ENCODE measurements at places on chromosomes 2 and 18.

- no peak for DNase-seq
Observed at GRCh38 chr2:105653302-105653701, 91.4 kb upstream of the NCK2 start.

GRCh38 chr2:215613280-215613679, 177.4 kb upstream of the FN1 start:
- no peak for DNase-seq

DNA sequence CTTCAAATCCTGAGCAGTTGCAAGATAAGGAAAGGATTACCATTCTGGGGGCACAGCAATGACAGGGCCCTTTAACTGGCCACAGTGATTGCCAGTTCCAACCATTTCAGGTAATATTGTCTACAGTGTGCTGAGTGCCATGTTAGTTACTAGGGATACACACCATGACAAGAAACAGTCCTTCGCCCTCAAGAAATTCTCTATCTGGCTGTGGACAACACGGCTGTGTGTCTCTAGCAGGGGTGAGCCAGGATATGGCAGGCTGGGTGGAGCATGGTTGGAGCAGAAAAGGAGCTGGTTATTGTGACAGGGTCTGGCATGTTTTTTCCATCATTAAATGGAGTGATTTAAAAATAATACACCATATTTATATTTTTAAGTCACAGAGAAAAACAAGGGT, 31.0 kb downstream of the TSPYL6 start:
- no peak for DNase-seq

DNA sequence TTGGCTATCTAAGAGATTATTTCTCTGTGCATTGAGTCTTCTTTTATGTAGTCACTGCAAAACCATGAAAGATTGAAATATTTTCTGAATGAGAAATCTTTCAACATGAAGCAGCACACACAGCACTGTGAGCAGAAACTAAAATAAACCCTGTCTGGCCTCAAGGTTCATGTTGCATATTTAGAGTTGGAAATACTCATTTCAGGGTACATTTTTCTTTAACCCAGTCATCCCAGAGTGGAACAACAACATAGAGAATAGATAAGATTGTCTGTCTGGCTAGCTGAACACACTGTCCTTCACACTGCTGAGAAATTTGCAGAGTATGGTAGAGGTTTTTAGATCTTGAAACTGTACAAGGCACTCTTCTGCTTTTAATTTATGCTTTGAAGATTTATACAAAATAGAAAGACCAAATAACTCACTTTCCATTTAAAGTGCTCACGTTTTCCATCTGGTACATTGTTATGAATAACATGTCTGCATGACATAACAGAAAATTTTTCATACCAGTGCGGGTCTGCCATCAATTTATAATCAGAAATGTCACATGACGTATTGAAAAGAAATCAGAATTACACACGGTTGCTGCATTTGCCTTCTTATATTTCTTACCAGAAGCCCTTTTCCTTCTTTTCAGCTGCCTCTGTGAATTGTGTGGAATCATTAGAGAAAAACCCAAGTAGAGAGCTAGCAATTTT, 25.0 kb upstream of the FN1 start:
- no peak for DNase-seq

DNA sequence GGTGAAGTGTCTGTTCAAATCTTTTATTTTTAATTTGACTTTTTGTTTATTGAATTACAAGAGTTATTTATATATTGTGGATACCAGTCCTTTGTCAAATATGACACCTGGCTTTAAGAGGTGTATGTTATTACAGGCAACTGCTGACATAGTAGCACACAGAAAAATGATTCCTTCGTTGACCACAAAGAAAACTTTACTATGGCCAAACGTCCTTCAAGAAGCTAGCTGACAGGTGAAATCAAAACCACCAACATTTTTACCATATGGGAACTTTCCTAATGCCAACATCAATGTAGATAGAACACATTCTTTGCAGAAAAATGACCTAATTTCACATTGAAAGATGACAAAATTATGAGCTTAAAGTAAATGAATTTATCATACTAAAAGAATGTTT, 6.4 kb upstream of the SRBD1 start:
- no peak for DNase-seq

DNA sequence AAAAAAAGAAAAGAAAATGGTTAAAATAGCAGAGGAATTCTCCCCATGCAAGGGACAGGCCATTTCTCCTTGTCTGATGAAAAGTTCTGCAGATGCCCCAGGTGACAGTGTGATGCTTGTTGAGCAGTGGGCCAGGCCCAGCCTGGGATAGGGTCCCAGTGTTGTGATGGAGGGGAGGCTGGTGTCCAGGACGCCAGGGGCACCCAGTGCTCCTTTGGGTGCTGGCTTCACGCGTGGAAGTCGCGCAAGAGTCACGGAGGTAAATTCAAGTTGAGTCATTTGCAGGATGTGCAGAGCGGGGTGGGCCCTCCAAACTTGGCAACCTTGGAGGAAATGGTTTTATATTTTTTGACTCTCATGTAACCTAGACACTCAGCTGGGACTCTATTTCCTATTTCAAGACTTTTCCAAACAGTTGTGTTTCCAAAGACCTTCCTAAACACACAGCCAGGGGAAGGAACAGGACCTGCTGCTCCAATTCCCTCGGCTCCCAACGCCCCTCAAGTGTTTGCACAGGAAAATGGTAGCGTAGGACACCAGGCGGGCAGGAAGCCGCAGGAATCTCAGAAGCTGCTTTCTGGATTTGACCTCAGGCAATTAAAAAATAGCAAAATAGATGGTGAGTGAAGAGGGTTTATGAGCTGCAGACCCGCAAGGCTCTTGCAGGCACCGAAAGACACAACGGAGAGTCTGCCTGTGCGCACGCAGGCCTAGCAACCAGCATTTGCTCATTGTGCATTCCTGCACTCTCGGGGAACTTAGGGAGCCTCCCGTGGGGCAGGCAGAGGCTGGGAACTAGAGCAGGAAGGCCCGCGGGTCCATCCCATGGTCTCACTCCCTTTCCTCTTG, 107.1 kb upstream of the ODC1 start:
- no peak for DNase-seq

- no peak for DNase-seq
Observed at GRCh38 chr2:39411181-39411944, 25.7 kb downstream of the MAP4K3 start.

DNA sequence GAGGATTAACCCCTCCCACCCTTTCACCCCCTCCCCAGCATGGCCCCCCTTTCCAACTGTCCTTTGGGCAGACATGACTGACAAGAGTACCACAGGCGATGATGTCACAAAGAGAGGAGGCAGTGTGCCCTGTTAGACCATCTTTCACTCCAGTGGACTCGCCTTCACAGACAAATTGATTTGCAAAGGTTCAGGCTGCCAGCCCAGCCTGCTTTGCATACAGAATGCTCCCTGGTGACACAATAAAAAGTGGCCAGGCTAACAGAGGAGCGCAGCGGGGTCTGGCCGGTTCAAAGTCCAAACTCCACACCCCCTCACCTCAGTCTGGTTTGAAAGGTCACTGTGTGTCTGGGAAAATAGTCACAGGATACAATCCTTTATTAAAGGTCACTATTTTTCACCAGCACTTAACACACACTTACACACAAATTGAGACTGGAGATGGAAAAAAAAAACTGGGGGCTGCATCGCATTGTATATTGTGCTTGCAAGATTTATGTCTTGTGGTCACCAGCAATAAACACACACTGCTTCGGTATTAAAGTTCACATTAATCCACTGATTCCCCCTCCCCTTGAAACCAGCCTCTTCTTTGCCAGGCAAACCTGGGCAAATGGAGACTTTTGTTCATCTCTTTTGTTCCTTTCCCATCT, 236.9 kb downstream of the BCL11A start:
- no peak for DNase-seq

DNA sequence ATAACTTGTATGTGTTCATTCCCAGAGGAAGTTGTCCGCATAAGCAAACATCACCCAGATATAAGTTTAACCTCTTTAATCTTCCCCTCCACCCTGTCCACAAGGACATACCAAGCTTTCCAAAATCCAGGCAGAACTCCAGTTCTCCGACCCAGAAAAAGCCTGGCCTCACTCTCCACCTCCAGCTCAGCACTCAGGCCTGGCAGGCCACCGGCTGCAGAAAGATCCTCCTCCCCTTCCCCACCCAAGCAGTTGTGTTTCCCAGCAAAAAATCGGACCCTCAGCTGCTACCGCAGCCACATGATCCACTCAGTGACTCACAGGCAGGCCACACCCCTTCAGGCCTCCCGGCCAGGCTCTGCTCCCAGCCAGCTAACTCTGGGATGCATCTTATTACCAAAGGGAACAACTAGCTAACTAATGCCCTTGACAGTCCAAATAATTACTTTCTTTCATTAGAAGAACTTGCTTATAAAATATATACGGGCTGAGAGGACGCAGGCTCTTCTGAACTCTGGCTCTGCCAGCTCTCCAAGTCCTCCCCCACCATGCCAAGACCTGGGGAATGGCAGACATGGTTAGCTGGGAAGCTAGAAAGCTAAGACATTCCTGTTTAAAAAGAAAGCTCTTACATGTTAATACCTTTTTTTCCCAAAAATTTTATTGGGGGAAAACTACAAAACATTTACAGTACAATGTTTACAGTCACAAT, 4.5 kb downstream of the ZFP36L2 start:
- peak; percentile 90 for DNase-seq

- peak; percentile 5 for DNase-seq
Observed at GRCh38 chr2:134375935-134376334, 122.1 kb downstream of the MGAT5 start.

DNA sequence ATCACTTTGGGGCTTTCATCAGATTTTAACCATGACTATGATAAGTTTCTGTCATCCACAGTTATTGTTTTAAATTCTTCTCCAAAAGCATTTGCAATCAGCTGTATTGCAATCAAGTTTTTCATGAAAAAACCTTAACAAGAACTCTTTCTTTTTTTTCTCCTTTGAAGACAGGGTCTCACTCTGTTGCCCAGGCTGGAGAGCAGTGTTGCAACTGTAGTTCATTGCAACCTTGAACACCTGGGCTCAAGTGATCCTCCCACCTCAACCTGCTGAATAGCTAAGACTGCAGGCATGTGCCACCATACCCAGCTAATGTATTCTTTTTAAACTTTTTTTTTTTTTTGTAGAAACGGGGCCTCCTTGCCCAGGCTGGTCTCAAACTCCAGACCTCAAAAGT, 45.5 kb upstream of the C2orf66 start:
- no peak for DNase-seq

GRCh38 chr2:2464643-2465042, 133.6 kb upstream of the MYT1L start:
- DNase-seq: no peak

DNA sequence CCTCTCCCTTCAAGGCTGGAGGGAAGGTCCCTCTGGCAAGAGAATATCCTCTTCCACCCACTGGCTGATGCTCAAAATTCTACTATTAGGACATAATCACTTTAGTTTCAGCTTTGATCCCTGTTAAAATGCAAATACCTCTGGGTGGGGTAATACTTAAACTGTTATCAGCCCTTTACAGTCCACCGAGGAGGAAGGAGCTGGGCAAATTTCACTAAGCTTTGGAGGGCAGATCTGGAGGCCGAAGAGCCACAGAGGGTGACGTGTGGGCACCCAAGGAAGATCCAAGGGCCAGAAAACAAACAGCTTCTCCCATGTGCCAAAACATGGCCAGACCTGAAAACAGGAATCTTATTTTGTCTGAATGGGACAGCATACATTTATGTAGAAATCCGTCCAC, 74.6 kb upstream of the BCL11A start:
- no peak for DNase-seq

GRCh38 chr2:163734881-163735684, 725 bp downstream of the FIGN start:
- DNase-seq: no peak

- no peak for DNase-seq
Observed at GRCh38 chr2:233418761-233419546, 64.7 kb downstream of the DGKD start.

DNA sequence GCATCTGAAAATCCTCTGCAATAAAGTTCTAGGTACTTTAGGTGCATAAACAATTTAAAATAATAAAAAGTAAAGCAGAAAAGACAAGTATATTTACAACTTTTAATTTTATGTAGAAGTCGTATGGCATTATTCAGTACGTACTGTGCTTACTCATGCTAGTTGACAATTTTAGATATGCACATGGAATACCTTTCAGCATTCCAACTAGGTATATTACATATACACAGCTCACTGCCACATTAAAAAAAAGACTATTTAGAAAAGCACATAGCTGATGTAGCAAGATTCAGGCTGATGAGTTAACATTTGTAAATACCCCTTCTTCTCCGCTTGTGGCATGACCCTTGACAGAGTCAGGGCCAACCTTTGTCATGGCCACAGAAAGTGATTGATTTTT, 171.2 kb downstream of the FBXO15 start:
- DNase-seq: no peak

- no peak for DNase-seq
Observed at GRCh38 chr2:220365023-220365422, 737.6 kb downstream of the SLC4A3 start.

- DNase-seq: no peak
Observed at GRCh38 chr18:49921318-49921985, 108.1 kb upstream of the ACAA2 start.

DNA sequence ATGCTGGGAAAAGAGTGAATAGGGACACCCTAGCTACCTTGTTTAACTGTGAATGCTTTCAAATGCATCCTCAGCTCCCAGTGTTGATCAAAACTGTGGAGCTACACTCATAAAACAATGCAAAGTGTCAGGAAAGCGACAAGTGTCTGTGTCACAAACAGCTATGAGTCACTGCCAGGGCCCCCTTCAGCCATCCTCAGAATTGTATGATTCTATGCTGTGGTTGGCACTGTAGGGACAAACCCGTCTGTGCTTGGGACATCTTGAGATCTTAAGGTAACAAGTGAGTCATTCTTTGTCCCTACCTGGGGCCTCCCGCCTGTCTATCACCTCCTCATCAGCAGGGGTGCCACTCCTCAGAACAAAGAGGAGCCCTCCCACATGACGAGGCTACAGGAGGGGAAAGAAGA, 42.4 kb downstream of the KLF7 start:
- no peak for DNase-seq

DNA sequence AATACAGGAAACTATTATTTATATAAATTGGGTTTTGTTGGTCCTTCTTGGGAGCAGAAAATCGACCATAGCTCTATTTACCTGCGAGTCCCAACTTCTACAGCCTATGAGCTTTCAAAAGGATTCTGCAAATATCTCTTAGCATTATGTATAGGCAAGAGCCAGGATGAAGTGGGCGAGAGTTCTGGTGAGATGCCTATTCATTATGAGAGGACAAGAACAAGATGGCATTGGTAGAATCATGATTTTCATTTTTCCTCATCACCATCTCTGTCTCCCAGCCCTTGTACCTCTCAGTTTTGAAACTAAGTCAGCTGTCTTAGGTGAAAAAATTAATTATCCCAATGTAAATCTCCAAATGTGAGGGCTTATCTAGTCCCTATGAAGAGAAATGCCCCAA, 25.0 kb downstream of the WIPF1 start:
- DNase-seq: no peak

GRCh38 chr2:219020604-219021365, 20.5 kb downstream of the CFAP65 start:
- DNase-seq: no peak

- no peak for DNase-seq
Observed at GRCh38 chr2:218193701-218194100, 23.3 kb upstream of the ARPC2 start.

Measured in caudate nucleus (tissue), 63 donors.